NCI-H2107 (cell line): ENCODE measurements at places on chromosomes 3 and 15.

- DNase-seq = no peak
These were observed 411.4 kb upstream of the TPRG1 start for GRCh38 chr3:188760408-188760807.

DNA sequence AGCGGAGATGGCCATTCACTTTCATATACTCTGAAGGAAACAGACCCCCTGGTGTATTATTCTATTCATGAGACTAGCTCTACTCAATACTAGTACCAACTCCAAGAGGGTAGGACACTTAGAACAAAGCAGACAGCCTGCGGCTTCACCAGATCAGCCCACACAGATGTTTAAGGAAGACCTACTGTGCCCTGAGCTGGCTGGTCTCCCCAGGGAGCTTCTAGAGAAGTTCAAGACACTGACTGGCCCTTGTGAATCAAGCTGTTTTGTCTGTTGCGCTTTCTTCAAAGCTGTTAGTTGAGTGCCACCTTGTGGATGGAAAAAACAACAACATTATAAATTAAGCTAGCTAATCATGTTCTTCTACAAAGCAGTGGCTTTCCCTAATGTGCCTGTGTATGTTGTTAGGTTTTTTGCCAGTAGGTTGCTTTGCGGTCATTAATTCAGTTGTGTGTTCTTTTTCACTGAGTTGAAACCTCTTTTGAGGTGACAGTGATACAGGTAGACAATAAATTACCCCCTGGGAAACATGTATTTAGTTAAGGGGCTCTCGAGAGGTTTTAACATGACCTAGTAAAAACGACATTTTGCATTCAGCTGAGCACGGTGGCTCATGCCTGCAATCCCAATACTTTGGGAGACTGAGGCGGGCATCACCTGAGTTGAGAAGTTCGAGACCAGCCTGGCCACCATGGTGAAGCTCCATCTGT lies 64.2 kb upstream of the MYZAP start:
- DNase-seq = no peak

GRCh38 chr15:45827275-45827674 lies 192.4 kb downstream of the SQOR start:
- no peak for DNase-seq

DNA sequence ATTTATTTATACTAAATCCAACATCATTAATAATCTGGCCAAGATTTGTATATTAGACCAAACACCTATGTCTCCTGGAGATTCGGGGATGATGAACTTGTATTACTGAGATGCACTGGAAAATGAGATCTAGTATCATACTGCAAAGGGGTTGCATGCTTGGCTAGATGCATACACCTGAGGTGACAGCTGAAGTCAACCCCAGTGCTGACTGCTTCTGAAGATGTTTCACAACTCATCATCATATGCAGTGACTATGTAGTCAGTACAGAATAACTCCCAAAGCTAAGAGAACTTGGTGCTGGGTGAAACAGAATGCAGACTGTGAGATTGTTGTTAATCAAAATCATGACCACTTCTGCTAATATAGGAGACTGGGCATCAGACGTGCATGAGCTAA lies 1114.2 kb downstream of the NSUN3 start:
- no peak for DNase-seq

DNA sequence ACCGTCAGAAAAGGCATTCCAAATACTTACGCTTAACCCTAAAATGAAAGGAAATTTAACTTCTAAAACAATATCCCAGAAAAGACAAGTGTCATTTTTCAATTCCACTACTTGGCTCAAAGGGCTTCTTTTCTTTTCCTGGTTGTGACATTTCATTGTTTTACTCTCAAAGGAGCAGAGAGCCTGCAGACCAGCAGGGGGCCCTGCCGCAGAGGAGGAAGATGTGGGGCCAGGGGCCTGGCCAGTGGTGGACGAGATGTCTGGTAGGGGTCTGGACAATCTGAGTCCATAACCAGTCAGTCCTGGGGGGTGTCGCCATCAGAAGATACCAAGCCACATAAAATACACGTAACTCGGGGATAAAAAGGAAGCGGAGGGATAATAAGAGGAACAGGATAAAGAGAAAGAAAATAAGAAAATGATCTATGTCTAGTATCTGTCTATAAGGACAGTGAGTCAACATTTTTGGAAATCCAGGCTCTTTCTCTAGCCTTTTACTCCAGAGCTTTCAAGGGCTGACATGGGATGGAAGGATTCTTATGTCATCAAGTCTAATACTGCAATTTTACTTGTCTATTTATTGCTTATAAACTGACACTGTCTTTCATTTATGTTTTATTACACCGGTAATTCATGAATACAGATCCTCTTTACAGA lies 54.2 kb upstream of the ARHGEF3 start:
- no peak for DNase-seq

DNA sequence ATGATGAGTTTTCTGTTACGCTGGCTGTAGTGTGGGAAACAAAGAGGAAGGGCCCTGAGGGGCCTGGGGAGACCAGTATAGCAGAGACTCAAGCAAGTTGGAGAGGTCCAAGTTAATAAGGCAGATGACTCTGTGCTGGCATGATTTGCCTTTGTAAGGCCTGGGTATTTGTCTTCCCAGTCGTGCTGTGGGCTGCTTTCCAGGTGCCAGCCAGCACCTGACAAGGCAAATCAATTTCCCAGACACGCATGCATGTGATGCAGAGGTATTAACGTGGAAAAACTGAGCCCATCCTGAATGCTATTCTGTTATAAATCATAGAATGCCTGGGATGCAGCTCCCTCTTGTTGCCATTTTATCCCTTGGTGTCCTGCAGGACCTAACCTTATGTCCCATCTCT lies 175.6 kb downstream of the MFSD1 start:
- DNase-seq = no peak

DNA sequence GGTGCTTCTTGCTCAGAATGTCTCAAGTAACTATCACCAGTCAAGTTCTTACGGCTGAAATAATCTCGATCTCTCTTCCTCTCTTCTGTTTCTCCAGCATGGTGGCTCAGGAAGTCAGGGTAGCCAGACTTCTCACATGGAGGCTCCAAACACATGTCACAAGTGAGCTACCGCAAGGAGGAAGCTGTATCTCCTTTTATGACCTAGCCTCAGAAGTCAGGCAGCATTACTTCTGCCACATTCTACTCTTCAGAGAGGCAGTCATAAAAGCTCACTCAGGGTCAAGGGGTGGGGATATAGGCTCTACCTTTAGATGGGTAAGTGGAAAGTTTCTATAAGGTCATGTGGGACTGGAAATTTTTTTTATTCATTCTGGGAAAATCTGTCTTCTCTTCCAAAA lies 86.6 kb upstream of the NEO1 start:
- DNase-seq = no peak

DNA sequence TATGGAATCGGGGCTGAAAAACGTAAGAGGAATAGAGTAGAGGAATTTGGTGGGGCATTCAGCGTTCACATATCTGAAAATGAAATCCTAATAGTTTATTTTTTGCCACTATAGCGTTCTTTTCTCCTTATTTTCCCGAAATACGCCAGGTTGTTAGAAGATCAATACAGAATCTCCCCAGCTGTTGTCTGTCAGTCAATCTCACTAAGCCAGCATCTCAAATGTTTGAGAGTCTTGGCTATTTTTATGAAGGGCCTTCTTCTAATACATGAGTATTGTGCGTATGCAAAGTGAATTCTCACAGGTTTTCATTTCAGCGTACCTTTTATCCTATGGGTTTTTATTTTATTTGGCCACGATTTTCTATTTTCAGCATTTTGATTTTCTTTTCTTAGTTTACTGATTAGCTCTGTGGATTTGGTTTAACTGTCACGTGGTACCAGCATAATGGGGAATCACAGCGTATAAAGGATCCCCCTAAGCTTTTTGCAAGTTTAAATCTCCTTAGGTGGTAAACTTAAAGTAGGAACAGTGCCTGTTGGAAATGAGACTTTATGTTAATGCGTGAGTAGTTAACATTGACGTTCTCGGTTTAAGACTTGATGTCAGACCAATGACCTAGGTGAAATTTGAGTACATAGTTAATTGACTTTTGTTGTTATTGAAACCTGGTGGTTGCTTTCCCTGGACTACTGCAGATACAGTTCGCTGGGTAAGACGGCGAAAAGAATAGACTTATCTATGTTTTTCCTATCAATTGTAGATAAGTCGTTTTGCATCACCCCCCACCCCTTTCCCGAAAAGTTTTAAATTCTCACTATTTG lies 1.3 kb downstream of the FXR1 start:
- peak; percentile 20 for DNase-seq

DNA sequence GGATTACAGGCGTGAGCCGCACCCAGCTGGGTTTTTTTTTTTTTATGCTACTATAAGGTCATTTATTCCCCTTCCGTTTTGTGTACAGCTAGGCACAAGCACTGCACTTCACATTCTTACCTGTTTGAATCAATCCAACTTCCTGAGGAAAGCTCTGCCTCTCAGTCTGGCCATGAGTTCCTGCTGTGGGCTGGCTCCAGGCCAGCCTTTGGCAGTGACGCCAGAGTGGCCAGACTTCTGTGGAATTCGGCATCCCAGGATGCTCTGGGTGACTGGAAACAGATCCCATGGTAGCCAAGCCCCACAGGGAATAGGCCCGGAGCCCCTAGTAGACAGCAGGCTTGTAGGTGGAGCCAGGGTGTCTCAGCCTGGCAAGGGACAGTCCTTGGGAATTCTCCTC lies 21.5 kb upstream of the TIMP4 start:
- no peak for DNase-seq

GRCh38 chr3:45529697-45530096 lies 64.9 kb upstream of the LIMD1 start:
- DNase-seq = no peak

DNA sequence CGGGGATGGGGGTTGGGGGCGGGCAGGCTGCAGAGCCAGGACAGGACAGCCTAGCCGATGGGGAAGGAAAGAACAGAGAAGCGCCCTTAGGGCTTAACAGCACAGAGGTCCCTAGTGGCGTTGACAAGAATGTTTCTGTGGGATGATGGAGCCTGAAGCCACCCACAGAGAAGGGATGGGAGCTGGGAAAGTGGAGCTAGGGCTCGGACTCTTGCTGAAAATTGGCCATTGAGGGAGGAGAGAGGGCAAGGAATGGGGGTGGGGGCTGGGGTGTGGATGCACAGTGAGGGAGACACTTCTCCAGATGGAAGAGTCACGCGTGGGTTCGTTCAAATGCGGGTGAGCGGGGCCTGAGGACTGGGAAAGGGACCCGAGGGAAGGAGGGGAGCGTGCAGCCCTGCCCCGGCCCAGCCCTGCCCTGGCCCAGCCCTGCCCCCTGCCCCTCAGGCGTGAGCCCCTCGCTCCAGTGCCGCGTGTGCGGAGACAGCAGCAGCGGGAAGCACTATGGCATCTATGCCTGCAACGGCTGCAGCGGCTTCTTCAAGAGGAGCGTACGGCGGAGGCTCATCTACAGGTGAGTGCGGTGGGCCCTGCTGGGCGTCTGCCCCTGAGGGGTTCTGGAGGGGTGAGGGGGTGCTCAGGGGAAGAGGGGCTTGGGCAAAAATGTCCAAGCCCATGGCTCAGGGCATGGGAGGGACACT lies 832 bp downstream of the NR2E3 start:
- DNase-seq = no peak

GRCh38 chr3:23686519-23686918 lies 119.2 kb upstream of the UBE2E1 start:
- DNase-seq = no peak

DNA sequence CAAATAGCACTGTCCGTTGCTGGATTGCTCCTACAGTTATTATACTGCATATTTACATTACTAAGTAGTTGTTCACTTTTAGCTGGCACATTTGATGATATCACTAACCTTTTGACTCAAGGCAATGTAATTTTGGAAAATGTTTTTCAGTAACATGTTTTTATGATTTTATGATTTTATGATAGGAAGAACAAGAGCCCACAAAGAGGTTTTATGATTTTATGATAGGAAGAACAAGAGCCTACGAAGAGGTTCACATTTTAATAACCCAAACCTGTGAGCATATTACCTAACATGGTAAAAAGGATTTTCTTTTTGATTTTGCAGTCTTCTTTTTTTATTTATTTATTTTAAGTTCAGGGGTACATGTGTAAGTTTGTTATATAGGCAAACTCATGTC lies 172.3 kb upstream of the TPM1 start:
- DNase-seq = no peak

GRCh38 chr15:25892126-25892525 lies 29.0 kb upstream of the ATP10A start:
- DNase-seq = no peak

DNA sequence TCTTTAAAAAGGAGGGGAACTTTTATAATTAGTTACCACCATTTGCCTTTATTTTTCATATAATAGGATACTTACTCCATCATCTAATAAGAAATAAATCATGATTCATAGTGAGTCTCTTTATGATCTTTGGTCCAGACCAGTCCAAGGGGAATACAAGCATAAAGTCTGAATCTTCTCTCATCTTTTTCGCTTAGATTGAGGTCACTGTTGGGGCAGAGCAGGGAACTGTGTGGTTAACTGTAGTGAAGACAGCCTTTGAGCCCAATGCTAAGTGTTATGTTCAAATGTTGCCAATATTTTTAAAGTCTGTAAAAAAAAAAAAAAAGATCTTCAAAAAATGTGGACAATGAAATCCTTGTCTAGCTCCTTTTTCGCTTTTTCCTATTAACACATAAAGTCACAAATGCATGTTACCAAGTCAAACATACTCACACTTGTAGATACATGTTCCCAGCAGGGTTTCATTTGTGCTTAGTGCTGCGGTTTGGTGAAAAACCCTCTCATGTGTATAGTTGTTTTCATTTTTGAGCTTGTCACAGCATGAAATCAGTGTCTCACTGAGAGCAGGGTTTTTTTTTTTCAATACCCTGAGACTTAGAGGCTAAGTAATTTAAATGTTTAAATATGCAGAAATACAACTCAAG lies 72.1 kb downstream of the EPHA3 start:
- DNase-seq = no peak

DNA sequence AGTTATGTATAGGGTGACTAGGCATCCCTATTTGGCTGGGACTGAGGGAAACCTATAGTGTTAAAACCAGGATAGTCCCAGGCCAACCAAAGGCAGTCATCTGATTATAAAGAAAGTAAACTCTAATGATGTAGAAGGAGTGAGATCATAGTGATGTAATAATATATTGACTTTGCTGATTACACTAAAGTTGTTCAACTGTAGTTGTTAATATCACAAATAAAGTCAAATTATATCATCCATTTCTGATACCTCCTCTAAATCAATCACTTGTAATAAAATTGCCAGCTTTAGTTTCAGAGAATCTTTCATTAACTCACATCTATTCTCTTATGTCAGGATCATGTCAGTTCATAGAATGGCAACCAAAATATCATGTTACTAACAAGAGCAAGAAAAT lies 98.6 kb downstream of the FOXB1 start:
- no peak for DNase-seq

- DNase-seq = no peak
These were observed 450.6 kb upstream of the TGFBR2 start for GRCh38 chr3:30155755-30156154.

GRCh38 chr3:172044833-172045585 lies 5.6 kb downstream of the FNDC3B start:
- DNase-seq = no peak

DNA sequence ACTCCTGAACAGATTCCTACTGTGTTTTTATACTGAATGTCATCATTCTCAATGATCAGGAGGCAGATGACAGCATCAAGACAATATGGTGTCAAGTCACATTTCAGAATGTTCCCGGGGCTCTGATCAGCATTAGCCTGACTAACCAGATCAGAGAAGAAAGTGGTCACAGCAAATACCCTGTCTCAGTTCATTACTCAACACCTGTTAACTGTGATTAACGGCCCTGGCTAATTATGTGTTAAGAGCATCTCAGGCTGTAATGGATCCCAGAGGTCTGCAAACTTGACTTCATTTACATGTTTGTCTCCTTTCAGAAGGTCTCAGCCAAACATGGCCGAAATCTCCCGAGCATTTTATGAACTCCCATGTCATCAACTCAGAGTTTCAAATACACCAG lies 833.7 kb downstream of the FHIT start:
- no peak for DNase-seq

- DNase-seq = no peak
These were observed 71.2 kb downstream of the RORA start for GRCh38 chr15:61157933-61158332.
